ENCODE measurements at places on chromosomes 11 and 22.

GRCh38 chr11:34512840-34513681, 533 bp downstream of the ELF5 start:
- peak; percentile 65 for DNase-seq

DNA sequence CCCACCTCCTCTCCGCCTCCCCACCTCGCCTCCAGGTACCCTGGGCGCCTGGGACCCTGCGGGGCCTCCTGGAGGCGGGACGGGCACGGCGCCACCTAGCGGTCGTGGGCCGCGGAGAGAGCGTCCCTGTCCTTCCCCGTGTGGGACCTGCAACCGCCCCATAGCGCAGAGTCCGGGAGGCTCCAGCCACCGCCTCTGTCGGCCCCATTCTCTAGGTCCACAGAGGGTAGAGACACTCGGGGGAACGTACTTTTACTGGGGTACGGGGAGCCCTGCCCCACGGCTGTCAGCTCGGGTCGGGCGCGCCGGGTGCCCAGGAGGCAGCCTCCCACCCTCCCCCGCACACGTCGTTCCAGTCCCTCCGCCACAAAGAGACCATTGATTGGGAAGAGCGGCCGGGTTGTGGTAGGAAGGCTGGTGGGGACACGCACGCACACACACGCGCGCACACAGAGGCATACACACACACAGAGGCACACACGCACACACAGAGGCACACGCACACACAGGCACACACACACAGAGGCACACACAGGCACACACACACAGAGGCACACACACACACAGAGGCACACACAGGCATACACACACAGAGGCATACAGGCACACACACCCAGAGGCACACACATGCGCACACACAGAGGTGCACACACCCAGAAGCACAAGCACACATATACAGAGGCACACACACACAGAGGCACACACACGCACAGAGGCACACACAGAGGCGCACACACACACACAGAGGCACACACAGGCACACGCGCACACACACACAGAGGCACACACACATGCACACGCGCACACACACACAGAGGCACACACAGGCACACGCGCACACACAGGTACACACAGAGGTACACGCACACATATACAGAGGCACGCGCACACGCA, 12.6 kb upstream of the NECTIN1 start:
- peak; percentile 27 for DNase-seq

GRCh38 chr11:94203070-94203469, 74.4 kb downstream of the PANX1 start:
- DNase-seq = no peak

DNA sequence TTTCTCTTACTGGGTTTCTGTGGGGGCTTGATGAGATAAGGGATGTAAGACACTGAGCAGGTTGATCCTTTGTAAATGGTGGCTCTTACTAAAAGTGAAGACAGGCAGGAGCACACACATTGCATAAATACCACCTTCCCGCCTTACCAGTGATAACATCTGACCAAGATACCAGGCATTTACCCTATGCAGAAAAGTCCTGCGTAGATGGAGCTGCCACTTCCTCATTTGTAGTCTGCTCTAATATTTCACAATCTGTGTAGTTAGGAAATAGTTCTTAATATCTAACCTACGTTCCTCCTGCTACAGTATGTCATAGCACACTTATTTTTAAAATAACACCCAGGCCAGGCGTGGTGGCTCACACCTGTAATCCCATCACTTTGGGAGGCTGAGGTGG, 23.9 kb upstream of the SWAP70 start:
- DNase-seq = no peak

DNA sequence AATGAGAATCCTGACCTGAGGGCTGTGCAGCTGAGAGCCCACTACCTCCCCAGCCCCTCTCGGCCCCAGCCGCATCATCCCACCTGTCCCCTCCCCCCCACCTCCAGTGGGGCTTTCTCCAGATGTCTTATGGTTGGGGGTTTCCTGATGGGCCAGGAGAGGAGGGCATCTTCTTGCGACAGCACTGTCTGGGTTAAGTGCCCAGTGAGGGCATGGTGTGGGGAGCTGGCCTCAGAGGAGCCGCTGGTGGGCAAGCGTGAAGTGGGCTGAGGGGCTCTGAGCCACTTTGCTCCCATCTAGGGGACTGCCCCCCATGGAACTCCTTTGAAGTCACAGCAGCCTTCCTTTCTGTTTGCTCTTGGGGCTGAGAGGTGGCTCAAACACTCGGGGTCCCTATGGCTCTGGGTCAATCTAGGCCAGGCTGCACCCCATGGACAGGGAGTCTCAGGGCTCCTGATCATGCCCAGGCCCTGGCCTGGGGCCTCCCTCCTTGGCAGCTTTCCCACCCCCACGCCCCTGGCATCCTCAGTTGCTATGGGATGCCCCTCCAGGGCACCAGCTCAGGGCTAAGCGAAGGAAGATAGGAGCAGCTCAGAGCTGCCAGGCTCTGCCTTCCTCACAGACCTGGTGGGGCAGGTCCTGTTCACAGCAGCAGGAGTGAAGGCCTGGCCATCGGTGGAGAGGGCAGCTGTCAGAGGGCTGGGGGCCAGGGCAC, 11.0 kb upstream of the MIEF1 start:
- DNase-seq = no peak

GRCh38 chr11:103730131-103730940, 306.1 kb upstream of the DDI1 start:
- DNase-seq = peak; percentile 66

DNA sequence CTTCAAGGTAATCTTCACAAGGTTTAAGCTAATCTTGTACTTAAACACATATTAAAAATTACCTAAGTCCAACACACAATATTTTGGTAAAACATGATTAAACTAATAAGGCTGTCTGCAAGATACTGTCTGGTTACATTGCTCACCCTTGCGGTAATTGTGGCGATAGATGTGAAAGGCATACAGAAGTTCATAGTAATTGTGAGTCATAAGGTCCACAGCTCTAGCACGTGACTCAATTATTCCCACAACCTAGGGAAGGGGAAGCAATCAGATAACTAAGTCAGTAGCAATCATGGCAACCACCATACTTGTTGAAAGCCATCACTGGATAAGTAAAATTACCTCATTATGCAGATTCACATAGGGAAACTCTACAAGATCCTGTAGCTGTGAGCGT, 30.5 kb upstream of the FNBP4 start:
- peak; percentile 41 for DNase-seq

GRCh38 chr11:65116370-65117205, 913 bp downstream of the ZNHIT2 start:
- DNase-seq = peak; percentile 45

DNA sequence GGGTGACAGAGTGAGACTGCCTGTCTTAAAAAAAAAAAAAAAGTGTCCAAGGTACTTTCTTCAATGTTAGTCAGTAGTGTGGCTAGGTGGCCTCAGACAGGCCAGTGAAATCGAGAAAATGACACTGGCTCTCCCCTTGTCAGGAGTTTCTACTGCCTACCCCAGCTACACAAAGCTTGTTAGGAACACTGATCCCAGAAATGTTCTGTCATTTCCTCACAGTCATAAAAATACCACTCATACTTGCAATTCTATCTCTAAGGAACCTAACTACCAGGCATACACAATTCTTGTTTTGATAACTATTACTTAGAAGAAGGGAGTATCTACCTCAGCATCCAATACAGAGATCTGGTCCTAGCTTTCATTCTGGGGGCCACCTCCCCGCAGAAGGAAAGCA, 31.3 kb downstream of the ATP6V1E1 start:
- DNase-seq = no peak

DNA sequence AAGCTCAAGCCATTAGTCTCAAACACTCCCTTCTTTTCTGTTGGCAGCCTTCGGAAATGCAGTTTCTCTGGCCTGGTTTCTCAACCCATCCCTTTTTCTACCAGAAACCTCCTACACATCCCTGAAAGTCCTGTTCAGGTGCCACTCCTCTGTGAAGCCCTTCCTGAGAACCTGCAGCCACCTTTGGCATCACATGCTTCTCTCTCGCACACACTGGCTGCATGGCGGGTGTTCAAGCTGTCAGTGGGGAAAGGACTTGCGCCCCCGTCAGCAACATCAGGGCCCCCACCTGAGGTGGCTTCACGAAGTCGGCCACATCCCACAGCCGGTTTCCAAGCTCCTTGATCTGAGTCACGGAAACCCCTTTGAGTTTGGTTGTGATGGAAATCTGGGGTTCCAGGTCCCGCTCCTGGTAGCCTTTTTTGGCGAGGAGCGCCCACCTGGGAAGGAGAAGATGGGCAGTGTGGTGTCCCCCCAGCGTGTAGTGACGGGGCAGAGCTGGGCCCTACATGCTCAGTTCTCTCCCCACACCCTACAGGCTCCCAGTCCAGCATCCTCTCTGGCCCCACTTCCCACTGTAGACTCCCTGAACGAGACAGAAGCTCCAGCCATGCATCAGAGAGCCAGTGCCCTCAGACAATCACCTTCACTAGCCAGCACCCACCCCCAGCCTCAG, 1.7 kb upstream of the LRRC74B start:
- DNase-seq = no peak

DNA sequence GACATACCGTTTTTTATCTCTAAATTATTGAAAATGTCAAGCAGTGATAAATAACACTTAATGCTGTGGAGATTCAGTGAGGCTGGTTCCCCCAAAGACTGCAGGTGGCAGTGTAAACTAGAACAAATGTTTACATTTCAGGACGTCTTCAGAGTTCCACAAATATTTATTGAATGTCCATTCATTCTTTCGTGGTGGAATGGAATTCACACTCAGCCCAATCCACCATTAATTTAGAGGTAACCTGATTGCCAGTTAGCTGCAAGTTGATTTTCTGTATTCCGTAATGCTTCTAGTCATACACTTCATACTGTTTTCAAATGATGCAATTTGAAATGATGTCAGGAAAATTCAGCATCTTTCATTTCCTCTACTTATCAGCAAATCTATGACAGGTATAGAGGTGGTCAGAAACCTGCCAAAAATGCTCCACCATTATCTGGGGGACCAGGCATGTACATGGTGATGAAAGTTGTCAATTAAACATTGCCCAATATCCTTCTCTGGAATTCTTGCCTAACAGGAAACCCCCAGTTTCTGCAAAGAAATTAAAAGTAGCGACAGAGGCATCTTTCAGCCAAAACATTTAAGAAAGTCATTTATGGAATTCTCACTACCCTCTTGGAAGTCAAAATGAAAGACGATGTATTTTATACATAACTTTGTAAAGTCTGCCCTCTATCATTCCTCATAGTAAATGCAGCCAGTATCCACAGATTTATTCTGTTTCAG, 94.3 kb upstream of the BMAL1 start:
- peak; percentile 73 for DNase-seq

DNA sequence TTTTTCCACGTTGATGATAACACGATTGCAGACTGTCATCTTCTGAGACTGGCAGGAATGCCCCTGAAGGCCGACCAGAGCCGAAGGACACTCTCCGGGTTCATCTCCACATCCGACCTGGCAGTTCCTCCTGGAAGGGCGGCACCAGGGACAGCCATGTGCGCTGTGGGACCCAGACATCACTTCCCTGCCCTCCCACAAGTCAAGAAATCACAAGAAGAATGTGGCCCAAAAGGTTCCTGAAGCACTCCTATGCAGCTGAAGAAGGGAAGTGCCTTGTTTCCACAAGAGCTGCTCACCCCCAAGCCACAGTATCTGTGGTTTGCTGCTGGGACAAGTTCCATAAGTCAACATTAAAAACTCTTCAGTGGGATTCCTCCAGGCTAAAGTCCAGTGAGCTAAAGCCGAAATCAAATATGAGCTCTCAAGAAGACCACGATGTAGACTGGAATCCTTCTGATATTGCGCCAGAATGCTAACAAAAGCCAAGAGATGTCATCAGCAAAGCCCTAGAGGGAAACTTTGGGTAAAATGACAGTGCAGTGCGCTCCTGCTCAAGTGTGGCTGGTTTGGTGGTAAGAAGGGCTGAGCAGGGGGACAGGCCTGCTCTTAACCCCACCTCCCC, 21.2 kb downstream of the PACSIN2 start:
- DNase-seq = peak; percentile 63

DNA sequence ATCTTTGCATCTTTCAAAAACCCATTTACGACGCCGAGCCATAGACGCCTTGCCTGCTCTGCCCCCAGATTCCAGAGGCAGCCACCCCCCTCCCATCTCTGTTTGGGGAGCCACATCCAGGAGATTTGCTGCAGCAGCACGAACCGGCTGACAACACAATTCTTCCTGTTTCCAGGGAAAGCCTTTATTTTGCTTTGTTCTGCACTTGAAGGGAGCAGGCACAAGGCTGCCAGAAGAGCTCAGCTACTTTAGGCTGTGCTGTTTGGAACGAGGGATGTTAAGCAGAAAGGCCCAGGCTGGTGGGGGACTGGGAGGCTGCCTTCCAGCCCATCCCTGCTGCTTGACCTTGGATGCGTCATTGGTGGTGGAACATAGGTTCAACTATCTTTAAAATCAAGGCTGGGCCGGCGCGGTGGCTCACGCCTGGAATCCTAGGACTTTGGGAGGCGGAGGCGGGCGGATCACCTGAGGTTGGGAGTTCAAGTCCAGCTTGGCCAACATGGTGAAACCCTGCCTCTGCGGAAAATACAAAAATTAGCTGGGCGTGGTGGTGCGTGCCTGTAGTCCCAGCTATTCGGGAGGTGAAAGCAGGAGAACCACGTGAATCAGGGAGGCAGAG, 243.9 kb downstream of the MIAT start:
- DNase-seq = no peak

GRCh38 chr11:95577716-95578460, 211.7 kb downstream of the FAM76B start:
- DNase-seq = peak; percentile 52

- no peak for DNase-seq
These were observed 1247.1 kb upstream of the TENM4 start for GRCh38 chr11:80687941-80688340.

GRCh38 chr11:130243816-130244215, 70.9 kb downstream of the ZBTB44 start:
- no peak for DNase-seq

- DNase-seq = no peak
These were observed 79.9 kb upstream of the OR4C15 start for GRCh38 chr11:55474321-55474720.

GRCh38 chr11:62133328-62134065, 9.7 kb downstream of the INCENP start:
- no peak for DNase-seq

GRCh38 chr22:29344137-29344536, 28.6 kb upstream of the RASL10A start:
- DNase-seq = peak; percentile 87

DNA sequence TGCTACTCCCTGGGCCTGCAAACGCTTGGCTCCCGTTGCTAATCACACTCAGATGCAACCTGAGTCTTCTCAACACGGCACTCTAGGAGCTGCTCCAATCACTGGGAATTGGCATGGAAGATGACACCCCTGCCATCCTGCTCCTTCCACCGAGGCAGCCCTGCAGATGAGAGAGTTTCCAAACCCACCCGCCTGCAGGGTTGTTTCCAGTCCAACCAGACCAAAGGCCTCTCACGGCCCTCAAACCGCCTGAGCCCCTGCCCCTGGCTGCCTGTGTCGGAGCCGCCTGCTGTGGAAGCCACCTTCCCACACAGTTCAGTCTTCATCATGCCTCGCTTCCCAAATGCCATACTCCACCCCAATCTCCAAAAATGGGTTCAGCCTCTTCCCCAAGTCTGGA, 36.8 kb upstream of the TP53I11 start:
- DNase-seq = no peak

DNA sequence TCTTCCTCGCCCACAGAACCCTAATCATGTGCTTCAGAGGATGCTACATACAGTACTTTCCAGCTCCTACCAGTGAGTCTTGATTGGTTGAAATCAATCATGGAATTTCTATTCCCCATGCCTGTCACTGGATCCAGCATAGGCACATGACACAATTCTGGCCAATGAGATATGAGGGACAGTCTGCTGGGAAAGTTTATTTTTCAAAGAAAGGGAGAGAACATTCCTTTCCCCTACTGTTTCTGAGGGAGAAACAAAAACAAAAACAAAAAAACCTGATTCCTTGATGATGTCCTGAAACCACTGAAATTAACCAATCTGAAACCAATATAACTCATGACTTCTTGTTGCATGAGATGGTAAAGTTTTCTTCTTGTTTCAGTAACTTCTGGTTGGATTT, 3.3 kb upstream of the RCN1 start:
- DNase-seq = peak; percentile 87

Data from fibroblast of pulmonary artery (primary cell).